Left ventricle myocardium inferior (tissue), 1 donor: ENCODE measurements at places on chromosomes 7 and 10. TPM values are rescaled to one million over a fixed set of nuclear protein-coding genes. Genes with fewer than 3 reads are reported as not detected.
A peak's percentile ranks its signal among the peaks of the same experiment; 100 is the strongest.

GRCh38 chr10:10796061-10796773, 221.5 kb upstream of the CELF2 start:
- no peak for DNase-seq

DNA sequence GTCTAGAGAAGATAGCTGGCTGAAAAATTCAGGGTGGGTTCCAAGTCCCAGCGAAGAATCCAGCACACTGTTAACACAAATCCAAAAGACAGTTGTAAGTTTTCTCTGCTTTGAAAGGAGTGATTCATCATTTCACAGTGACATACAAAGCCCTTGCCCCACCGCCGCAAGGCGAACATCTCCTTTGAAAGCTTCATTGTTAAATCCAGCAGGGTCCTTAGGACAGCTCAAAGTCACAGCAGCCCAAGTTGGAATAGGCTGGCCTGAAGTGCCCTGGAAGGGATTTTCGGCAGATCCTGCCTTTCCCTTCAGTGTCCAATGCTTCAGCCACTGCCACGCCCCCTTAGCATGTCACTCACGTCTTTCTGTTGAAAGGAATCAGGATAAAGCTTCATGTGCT, 526.1 kb downstream of the CALN1 start:
- no peak for DNase-seq

- no peak for DNase-seq
These were observed 14.5 kb downstream of the SRGN start for GRCh38 chr10:69102440-69102839.

GRCh38 chr10:70122742-70123141, 9.9 kb downstream of the AIFM2 start:
- no peak for DNase-seq

- no peak for DNase-seq
These were observed 130.4 kb downstream of the CUL2 start for GRCh38 chr10:34959786-34960185.

DNA sequence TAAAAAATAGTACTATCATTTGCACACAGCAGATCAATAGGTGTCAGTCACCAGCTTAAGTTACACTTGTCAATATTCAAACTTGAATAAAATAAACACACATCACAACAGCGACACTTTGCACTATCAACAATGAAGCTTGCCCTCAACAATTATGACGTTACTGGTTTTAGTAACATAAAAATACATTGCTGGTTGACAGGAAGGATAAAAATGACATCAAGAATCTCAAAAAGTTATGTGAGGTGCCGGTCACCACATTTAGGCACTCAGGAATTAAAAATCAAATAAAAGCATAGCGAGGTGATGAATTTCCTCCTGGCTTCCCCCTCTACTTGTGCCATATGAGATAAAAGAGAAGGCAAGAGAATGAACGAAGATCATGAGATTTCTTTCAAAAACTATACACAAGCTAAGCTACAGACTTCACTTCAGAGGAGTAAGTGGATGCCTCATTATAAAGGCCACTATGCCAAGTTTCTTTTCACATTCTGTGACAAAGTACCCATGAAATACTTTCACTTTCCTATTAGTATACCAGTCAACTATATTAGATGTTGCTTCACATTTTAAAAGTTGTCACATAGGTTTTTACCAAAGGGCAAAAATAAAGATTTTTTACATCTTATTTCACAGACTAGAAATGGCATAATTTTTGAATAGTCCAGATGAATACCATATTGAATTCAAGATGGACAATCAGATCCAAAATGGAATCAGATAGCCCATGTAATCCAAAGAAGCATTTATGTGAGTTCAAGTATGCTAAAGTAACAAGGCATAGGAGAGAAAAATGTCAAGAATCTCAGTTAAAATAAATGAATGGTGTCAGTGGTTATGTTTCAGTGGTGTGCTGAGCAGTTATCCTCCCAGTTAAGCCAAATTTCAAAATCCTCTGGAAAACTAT, 3.6 kb downstream of the CCDC71L start:
- no peak for DNase-seq

CUBN gene
- 0.44 TPM for total RNA-seq

- DNase-seq, result no peak
These were observed 906.9 kb downstream of the PCDH15 start for GRCh38 chr10:53894145-53894544.

GRCh38 chr10:70693619-70694335, 21.5 kb downstream of the ADAMTS14 start:
- DNase-seq, result peak; percentile 47

DNA sequence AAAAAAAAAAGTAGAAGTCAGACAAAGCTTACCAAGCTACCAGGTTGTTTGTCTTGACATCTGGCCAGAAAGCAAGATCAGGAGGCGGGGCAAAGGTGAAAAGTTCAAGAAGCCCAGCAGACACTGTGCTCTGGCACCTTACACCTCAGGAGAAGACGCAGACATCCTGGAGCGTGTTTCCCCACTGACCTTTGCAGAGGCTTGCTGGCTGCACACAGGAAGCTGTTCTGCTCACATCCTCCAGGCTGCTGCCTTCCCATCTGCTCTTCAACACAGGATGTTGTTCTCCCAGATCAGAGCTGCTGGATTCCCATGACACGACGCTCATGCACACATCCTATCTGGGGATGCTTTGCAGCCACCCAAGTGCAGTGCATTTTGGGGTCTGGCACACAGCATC, 174.4 kb upstream of the KIAA1217 start:
- peak; percentile 20 for DNase-seq

GRCh38 chr10:58360412-58361004, 24.7 kb upstream of the TFAM start:
- no peak for DNase-seq

- DNase-seq, result no peak
These were observed 560.0 kb downstream of the PTPRN2 start for GRCh38 chr7:158027646-158028045.

GCK gene
- 0.49 TPM for total RNA-seq

- DNase-seq, result no peak
These were observed 71.9 kb downstream of the WIPF3 start for GRCh38 chr7:29878081-29878688.

MRLN gene
- not detected for total RNA-seq

GRCh38 chr10:125127110-125127509, 33.3 kb downstream of the CTBP2 start:
- DNase-seq, result no peak

DNA sequence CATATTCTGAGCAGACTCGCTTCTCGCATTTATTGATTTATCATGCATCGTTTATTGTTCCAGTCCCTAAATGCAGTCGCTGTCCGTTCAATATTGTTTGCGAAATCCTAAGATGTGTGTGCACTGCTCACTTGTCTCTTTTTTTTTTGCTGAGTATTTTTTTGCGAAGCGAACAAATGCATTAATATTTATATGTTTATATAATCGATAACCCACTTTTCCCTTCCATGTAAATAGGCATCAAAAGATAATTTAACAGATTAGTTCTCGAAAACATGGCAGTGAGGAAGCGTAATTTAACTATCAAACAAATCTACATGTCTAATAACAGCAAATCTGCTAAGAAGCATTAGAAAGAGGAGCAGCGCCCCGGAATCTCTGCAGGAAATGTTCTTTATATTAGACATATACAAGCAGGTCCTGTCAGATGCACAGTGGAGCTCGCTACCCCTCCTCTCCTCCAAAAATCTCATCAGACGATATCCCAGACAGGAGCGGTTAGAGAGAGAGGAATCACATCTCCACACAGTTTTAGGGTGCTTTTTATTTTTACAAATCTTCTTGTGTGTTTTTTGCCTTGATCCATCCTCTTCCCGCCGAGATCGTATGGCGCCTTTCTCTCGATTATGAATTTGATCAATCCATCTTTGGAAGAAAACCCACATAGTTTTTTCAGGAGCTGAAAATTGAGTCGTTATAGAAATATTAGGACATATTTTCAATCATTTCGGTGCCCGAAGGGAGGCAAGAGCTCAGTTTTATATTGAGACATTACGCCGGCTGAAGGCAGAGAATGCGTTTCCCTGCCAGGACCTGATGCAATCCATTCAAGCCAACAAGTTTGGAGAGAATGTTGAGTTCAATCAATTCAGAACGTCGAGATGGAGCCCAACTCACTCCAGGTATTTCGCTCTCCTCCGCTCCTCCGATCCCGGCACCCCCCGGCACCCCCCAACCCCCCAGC, at the start of gene ARID5B:
ARID5B (plus strand) TSS at position 871 of the 964 bp plus-strand sequence; CDS start at position 882, 11 bp downstream.
- DNase-seq, result no peak

ADRA2A gene
- total RNA-seq, result 0.27 TPM

DNA sequence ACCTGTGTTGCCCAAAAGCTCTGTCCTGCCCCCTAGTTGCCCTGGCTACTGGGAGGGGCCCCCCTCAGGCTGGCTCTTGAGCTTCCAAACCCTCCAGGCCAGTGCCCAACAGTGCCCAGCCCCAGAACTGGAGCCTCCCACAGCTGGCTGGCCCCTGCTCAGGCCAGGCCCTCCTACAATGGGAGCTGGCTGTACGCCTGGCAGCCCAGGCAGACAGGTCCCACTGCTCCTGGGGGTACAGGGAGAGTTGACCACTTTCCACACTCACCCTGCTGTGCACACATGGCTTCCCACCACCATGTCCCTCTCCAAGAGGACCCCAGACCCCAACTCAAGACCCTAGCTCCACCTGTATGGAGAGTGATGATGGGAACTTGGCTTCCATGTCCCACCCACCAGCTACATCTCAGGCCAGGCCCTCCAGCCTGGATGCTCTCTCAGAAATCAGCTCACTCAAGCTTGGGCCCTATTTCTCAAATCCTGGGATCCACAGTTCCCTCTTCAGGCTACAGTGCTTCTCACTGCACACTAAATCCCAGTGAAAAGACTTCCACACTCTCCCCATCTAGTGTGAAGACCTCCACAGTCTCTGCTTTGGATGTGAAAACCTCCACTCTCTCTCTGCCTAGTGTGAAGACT, 92.6 kb downstream of the OAT start:
- DNase-seq, result no peak

- DNase-seq, result no peak
These were observed 544.1 kb downstream of the SORCS3 start for GRCh38 chr10:105185161-105185560.

- DNase-seq, result no peak
These were observed 121.5 kb upstream of the PRR15 start for GRCh38 chr7:29442146-29442545.

- DNase-seq, result no peak
These were observed 21.8 kb downstream of the PRKCQ start for GRCh38 chr10:6558272-6558671.

ADAM22 gene
- 1.9 TPM for total RNA-seq

GRCh38 chr7:118473271-118473670, 248.8 kb downstream of the ANKRD7 start:
- DNase-seq, result no peak

DNA sequence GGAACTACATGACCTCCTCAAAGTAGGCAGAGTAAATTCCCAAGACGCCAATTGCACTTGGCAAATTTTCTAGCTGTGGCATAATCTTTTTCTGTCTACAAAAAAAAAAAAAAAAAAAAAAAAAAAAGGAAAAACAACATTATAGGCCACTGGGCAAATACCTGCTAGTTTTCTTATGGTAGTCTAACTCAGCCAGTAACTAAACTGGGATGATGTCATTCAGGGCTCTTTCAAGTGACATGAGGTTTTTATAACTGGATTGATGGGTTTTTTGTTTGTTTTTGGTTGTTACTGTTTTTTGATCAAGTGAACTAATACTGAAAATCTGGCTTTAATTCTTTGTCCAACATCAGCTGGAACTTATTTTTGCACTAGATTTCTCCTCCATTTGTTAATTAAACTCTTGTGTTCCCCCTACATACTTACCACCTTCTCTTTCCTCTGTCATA, 7.4 kb upstream of the VIM start:
- DNase-seq, result no peak

ZMIZ1 gene
- total RNA-seq, result 55.9 TPM

- DNase-seq, result no peak
These were observed 8.0 kb downstream of the COA1 start for GRCh38 chr7:43721193-43721806.

GRCh38 chr7:155927905-155928304, 115.6 kb upstream of the SHH start:
- no peak for DNase-seq

DNA sequence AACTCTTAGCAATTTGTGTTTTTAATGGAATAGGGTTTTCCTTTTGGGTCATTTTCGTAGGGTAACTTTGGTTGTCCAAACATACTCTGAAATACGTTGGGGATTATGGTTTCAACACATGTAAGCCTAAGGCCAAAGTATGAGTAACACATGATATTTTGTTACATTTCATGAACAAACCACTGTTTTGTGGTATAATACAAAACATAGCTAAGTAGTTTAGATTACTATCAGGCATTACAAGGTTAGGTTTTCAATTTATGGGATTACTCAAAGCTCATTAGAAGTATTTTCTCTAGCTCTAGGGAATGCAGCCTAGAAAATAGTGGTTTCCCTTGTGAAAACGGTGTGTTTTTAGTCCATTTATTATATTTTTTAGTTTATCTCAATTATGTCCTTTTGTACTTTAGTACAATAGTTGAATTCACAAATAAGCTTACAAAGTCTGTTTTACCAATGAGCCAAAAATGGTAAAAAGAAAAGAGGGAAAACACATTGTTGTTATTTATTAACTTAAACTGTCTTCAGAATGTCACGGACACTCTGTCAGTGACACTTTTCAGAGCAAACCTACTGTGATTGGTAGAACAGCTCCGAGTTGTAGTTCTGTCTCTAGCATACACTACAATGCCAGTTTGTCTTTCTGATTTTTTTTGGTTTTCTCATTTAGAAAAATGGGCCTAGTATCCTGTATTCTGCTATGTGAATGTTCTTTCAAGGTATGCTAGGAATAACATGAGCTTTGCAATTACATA, 473.7 kb downstream of the SUGCT start:
- DNase-seq, result no peak

- DNase-seq, result no peak
These were observed 45.7 kb downstream of the RPS24 start for GRCh38 chr10:78079411-78079810.

DNA sequence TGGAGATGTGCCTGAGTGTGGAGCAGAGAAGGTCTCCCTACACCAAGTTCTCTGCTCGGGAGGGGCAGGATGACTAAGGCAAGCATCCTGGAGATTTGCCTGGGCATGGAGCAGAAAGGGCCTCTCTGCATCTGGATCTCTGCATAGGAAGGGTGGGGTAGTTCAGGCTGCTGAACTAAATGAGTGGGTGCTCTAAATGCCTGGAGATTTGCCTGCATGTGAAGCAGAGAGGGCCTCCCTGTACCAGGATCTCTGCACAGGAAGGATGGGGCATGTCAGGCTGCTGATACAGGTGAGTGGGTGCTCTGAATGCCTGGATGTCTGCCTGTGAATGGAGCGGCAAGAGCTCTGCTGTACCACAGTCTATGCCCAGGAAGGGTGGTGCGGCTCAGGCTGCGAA, 680.7 kb downstream of the SUGCT start:
- no peak for DNase-seq
